ENCODE measurements at places on chromosomes 7 and 10. TPM values are rescaled to one million over a fixed set of nuclear protein-coding genes. Genes with fewer than 3 reads are reported as not detected.
A peak's percentile ranks its signal among the peaks of the same experiment; 100 is the strongest.

- no peak for DNase-seq
These were observed 300.6 kb downstream of the SORCS3 start for GRCh38 chr10:104941662-104942061.

GRCh38 chr10:88525371-88526069, 57.6 kb downstream of the RNLS start:
- peak; percentile 79 for DNase-seq

LRIT1 gene
- not detected for total RNA-seq

DNA sequence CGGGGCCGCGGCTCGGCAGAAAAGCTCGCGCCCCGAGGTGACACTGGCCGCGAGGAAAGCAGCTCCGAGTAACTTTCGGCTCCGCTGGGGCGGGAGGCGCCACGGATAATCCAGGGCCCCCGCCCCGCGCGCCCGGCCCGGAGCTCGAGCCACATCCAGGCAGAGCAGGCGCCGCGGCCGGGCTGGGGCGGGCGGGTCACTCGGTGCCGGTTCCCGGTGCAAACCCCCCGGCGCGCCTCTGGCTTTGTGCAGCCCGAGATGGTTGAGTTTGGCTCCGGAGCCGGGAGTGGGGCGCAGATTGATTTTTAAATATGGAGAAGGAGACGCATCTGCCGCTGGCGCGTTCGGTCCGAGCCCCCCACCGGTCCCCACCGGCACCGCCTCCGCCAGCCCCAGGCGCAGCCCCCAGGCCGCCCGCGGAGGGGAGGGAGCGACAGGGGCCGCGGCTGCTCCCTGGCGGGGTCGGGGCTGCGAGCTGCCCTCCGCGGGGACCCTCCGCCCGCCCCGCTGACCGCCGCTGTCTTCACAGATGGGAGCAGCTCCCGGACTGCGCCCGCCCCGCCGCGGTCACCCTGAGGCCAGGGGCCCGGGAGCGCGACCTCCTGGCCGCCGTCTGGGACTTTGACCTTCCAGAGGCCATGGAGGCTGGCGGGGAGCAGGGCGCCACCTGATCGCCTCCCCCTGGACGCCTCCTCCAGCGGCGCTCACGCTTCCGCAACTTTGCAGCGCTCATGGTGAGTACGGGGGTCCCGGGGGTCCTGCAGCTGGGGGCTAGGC, 643 bp downstream of the ADGRA1 start:
- DNase-seq = no peak

GRCh38 chr7:123398921-123399320, 135.5 kb downstream of the IQUB start:
- no peak for DNase-seq

GRCh38 chr10:50607356-50607925, 16.3 kb downstream of the SGMS1 start:
- no peak for DNase-seq

DNA sequence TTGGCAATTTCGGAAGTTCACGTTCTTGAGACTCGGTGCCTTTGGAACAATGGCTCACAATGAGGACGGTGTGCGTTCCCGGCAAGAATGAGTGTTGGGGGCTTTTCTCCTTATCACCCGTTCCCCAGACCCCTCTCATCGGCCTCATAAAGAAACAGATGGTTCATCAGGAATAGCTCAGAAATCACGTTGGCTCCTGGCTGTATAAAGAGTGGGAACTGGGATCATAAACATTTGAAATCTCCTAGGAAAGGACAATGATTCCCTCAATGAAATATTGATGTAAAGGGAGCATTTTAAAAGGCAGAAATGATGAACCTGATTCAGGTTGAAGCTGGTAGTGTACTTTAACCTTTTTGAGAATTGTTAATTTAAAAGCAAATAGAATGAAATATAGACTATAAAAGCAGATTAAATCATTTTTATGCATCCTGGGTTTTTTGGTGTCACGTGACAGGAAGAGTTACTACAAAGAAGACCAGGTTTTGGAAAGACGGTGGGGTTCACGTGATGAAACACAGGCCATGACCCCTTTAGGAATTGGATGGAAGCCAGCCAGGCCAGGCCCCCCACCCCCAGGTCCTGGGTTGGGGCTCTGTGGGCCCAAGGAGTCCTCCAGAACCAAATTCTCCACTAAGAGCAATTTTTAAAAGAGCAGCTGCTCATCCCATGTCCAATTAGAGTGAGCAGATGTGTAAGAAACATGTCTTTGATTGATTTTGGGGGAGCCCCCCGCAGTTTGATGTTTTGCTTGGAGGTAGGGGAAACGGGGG, 63.0 kb downstream of the CUX1 start:
- no peak for DNase-seq

SPDYE2 gene
- total RNA-seq = not detected

DNA sequence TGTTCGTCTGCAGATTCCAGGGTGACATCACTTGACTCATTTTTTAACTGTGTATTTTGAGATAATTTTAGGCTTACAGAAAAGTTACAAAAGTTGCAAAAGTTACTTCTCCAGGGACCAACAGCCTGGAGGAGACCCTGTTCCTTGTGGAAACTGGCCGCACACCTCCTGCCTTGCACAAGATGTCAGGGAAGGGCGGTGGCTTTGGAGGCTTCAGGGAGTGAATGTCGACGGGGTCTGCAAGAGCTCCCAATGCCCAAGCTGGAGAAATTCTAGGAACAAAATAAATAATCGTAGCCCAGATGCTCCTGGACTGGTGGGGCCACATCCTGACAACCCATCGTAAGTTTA, 62.2 kb upstream of the FAM20C start:
- DNase-seq = no peak

- DNase-seq = no peak
These were observed 511.4 kb downstream of the XPNPEP1 start for GRCh38 chr10:109411917-109412316.

GRCh38 chr10:29976134-29976533, 83.3 kb downstream of the JCAD start:
- DNase-seq = no peak

DNA sequence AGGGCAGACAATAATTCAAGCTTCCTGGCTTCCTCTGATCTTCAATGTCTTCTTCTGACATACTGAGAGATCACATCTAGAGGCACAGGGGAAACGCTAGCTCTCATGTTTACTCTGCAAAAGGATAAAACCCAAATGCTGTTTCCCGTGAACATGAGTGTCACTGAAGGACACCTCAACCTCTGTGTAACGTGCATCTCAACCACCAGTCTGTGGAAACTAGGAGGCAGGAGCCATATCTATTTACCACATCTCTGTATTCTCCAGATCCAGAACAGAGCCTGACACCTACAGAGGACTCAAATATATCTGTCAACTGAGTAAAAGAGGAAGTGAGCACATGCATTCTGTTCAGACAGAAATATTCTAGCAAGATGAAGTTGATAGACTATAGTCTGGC, 140.3 kb upstream of the TARP start:
- DNase-seq = no peak

GRCh38 chr7:34544621-34545020, 113.4 kb upstream of the NPSR1 start:
- no peak for DNase-seq

DNA sequence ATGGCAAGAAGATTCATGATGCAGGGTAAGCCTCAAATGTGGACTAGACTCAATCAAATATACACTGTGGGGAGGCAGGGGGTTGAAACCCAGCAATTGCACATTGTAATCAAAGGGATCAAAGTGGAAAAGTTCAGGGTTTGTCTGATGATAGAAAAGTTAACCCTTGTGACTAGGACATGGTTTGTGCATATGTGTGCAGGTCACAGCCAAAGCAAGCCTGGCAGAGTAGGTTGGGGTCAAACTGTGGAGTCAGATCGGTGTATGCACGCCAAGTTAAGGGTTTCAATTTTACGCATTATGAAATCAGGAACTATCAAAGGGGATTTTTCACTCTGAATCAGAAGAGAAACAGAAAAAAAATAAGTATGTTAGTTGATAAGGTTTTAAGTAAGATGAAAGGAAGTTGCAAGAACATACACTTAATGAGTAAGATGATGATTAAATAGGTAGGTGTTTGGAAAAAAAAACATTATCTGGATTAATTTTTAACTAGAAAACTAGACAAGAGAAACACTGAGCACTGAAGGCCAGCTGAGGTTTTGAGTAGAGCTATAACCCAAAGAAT, 188.3 kb downstream of the DGKB start:
- DNase-seq = no peak

DNA sequence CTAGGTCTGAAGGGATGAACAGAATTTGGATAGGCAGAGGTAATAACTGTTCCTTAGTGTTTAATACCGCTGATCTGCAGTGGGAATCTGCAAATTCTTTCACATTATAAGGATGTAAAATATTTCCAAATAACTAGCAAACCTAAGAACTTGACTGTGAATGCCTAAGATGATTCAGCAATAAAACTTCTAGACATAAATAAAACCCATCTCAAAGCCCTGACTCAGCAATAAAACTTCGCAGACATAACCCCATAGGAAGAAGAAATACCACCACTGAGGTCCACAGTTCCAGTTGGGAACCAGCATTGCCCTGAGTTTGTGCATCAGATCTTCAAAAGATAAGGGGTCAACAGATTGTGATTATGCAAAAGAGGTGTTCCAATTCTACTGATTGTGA, 354.2 kb downstream of the GFRA1 start:
- DNase-seq = no peak

DNA sequence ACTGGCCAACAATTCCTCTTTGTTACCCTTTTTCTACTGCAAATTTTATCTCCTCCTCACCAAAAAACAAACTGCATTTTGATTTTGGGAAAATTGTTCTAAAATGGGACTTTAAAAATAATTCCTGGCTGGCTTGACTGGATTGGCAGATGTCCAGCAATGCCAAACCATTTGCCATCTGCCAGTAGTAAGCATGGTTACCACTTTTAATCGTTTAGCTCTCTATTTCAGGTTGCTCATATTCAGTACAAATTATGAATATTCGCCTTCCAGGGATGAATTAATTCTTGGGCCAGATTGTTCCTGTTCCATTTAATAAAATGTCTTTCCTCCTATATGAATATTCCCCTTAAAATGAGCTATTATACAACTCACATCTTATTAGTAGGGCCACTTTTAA, 35.7 kb downstream of the SMNDC1 start:
- peak; percentile 10 for DNase-seq

GRCh38 chr10:22332116-22332692, 11.3 kb downstream of the BMI1 start:
- no peak for DNase-seq

DNA sequence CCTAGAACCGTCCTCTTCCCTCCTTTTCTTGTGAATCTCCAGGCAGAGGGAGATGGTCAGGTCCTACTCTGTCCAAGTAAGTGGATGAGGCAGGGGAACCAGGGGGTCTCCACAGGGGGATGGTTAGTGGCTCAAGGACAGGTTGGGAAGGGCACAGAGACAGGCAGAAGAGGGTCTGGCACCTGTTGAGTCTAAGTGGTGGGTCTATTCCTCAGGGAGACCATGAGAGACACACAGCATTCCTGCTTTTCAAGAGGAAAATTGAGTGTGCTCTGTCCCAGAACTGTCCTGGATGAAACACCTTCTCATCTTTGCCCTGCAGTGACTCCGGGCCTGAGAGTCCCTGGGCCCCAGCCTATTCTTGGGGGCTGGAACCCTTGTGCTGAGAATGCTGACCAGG, 184.8 kb upstream of the GALNT17 start:
- DNase-seq = no peak

DNA sequence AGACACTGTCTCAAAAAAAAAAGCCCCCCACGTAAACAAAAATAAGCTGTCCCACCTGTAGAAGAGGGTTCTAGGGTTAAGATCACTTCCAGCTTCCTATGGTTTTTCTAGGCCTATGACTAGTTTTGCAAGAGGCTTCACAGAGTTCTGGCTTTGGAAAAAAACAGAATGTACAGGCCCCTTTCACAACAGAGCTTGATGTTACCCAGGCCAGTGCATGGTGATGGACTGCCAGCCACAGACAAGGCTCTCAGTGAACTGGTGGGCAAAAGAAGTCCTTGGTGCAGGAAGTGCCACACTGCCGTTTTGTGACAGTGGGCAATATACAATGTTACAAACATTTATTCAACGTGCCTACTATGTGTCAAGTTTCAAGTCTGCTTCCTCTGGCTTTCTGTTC, 18.3 kb upstream of the EFCAB10 start:
- DNase-seq = no peak

DNA sequence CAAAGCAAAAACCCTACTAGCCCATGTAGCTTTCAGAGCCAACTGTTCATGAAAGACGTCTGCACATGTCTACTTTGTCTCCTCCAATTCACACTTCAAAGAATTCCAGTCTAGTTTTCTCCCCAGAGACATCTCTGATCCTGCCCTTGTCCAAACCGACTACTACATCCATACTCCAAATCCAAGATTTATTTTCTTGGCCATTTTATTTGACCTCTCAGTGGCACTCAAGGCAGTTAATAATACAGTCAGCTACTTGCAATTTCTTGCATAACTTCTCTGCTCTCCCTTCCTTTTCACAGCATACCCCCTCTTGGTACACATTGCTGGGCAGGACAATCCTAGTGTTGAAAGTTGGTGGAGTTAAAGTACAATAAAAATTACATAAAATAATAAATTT, 170.9 kb upstream of the INHBA start:
- no peak for DNase-seq

- DNase-seq = no peak
These were observed 13.3 kb downstream of the LAT2 start for GRCh38 chr7:74222851-74223710.

ANKRD30A gene
- not detected for total RNA-seq

GRCh38 chr10:59678884-59679301, 30.8 kb downstream of the SLC16A9 start:
- no peak for DNase-seq

DNA sequence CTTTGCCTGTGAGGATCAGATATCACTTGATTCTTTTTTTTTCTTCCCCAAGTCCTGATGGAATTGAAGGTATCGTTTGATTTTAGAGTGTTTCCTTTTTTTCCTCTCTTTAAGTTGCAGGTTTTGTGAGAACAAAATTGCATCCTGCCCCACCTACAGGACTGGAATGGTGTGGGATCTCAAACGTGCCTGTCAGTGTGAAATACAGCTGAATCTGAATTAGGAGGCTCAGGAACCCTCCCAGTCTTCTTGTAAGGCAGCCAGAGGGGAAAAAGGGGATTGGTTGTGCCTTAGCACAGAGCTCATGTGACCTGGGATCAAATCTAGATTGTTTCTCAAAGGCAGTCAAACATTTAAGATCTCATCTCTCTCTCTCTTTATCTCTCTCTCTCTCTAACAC, 32.7 kb upstream of the KLHL7 start:
- no peak for DNase-seq

ABCB4 gene
- total RNA-seq = not detected

LIPK gene
- not detected for total RNA-seq

GRCh38 chr7:82266081-82266480, 177.5 kb downstream of the CACNA2D1 start:
- DNase-seq = no peak

DNA sequence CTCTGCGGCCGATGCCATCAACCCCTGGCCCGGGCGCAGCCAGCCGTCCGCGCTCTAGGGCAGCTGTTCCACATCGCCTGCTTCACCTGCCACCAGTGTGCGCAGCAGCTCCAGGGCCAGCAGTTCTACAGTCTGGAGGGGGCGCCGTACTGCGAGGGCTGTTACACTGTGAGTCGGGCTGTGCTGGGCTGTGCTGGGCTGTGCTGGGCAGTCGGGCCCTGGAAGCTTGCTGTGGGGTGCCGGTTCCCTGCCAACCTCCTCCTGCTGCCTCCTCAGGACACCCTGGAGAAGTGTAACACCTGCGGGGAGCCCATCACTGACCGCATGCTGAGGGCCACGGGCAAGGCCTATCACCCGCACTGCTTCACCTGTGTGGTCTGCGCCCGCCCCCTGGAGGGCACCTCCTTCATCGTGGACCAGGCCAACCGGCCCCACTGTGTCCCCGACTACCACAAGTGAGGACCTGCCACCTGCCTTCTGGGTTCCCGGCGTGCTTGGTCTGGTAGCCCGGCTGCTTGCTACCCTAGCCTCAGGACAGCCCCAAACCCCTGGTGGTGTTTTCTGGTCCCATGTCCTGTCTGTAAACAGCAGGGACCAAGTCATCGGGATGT, 7.5 kb downstream of the ZYX start:
- no peak for DNase-seq

PON1 gene
- not detected for total RNA-seq

ZNF716 gene
- total RNA-seq = not detected

All from body of pancreas (tissue), 4 donors.